Inflammatory macrophage treated with lipopolysaccharide for 4 hours (primary cell): ENCODE measurements at places on chromosomes 11 and 22.

GRCh38 chr22:42922374-42923191, 65.5 kb upstream of the ARFGAP3 start:
- peak; percentile 66 for DNase-seq

DNA sequence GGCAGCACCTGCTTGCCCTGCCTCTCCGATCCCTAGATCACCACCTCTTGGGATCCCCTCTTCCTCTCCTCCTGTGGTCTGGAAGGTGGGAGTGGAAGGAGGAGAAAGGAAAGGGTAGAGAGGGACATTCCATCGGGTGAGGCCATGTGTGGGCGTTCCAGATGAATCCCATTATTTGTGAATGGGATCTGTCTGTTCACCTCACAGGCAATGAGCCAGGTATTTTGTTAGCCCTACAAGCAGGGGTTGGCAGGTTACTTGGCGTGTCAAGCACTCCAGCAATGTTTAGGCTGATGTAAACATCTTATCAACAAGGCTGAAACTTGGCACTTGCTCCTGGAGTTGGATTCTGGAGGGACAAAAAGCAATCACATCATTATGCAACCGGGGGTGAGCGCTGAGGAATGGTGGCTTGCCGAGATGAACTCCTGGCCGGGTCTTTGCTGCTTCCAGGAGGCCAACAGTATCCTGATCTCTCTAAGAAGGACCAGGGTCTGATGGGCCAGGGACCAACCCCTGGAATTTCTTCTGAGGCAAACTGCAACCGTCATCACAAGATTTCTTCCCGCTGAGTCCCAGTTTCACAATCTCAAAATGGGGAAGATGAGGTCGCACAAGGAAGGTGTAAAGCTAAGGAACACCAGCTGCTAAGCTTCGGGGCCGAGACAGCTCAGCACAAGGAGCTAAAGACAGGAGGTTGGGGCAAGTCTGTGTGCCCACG, 7.8 kb downstream of the ADAMTS8 start:
- peak; percentile 46 for DNase-seq

DNA sequence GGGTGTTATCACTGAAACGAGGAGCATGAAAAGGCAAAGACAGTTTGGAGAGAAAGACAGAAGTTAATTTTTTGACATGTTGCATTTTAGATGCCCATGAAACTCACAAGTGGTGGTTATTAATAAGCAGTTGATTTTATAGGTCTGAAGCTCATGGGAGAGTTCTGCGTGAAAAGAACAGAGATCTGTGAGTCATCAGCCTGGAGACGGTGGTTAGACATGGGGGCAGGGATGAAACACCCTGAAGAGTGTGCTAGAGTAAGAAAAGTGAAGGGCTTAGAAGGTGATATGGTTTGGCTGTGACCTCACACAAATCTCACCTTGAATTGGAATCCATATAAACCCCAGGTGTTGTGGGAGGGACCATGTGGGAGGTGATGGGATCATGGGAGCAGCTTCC, 289.1 kb upstream of the ISX start:
- DNase-seq = no peak

- DNase-seq = peak; percentile 46
These were observed 5.6 kb upstream of the MPEG1 start for GRCh38 chr11:59218319-59218718.
